ENCODE measurements at places on chromosomes 7 and 10. TPM values are rescaled to one million over a fixed set of nuclear protein-coding genes. Genes with fewer than 3 reads are reported as not detected.

AOAH gene
- total RNA-seq = 0.11 TPM

NUTM2E gene
- total RNA-seq = 0.26 TPM

MINDY4 gene
- 2.4 TPM for total RNA-seq

PDK4 gene
- total RNA-seq = 37.9 TPM

CYP26C1 gene
- not detected for total RNA-seq

CDHR1 gene
- total RNA-seq = 0.13 TPM

ASL gene
- 22.9 TPM for total RNA-seq

CAMK2B gene
- total RNA-seq = 0.16 TPM

FOXK1 gene
- total RNA-seq = 9.3 TPM

SNX8 gene
- total RNA-seq = 136 TPM

IRF5 gene
- 15.9 TPM for total RNA-seq

CELF2 gene
- 0.07 TPM for total RNA-seq

ZPBP gene
- not detected for total RNA-seq

All from A549 treated with dexamethasone at 1 μM for 4 hours (cell line).